H7 (cell line): ENCODE measurements at places on chromosomes 3 and 15.

GRCh38 chr3:106533788-106534160 lies 665.0 kb upstream of the CBLB start:
- DNase-seq, result no peak

- DNase-seq, result peak; percentile 81
These were observed 20.1 kb downstream of the SLC12A8 start for GRCh38 chr3:125192190-125193035.

DNA sequence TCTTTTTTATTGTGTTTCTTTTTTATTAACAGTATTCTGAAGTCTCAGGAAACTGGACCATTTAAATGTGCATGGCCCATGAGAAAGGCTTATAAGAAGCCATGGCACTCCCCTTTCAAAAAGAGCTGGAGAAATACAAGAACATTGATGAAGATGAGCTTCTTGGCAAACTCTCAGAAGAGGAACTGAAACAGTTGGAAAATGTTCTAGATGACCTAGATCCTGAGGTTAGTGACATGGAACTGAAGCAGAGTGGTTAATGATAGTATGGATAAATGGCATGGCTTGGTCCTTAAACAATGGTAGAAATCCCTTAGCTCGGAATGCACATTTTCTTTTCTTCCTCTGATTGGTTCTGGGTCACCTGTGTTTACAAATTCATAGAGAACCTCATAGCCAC lies 14.9 kb downstream of the TMOD2 start:
- DNase-seq, result no peak

- no peak for DNase-seq
These were observed 353.7 kb downstream of the RSL24D1 start for GRCh38 chr15:54843006-54843405.

GRCh38 chr3:73855813-73856212 lies 231.1 kb upstream of the PDZRN3 start:
- no peak for DNase-seq
